Neural crest cell (in vitro differentiated cells): ENCODE measurements at places on chromosomes 7 and 10.
A peak's percentile ranks its signal among the peaks of the same experiment; 100 is the strongest.

GRCh38 chr7:603152-603951, 83.7 kb upstream of the PDGFA start:
- no peak for DNase-seq

GRCh38 chr7:129332254-129333035, 101.8 kb upstream of the STRIP2 start:
- DNase-seq: no peak

GRCh38 chr7:23909426-23909825, 199.4 kb downstream of the STK31 start:
- no peak for DNase-seq

DNA sequence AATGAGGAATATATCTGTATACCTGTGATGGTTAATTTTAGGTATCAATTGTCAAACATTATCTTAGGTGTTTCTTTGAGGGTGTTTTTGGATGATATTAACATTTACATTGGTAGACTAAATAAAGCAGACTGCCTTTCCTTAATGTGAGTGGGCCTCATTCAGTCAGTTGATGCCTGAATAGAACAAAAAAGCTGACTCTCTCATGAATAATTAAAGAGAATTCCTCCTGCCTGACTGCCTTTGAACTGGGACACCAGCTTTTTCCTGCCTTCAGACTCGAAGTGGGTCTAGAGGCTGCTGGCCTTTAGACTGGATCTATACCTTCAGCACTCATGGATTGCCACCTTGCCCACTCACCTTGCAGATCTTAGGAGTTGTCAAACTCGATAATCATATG, 117.9 kb upstream of the TMEM168 start:
- DNase-seq: no peak

- no peak for DNase-seq
Observed at GRCh38 chr10:62652114-62652513, 152.4 kb upstream of the ADO start.

- DNase-seq: no peak
Observed at GRCh38 chr10:48224979-48225560, 49.4 kb downstream of the FRMPD2 start.

- DNase-seq: no peak
Observed at GRCh38 chr10:130805635-130806030, 505.9 kb downstream of the TCERG1L start.

- no peak for DNase-seq
Observed at GRCh38 chr10:94193466-94193924, 169.2 kb downstream of the NOC3L start.

- no peak for DNase-seq
Observed at GRCh38 chr7:343227-343822, 53.4 kb downstream of the FOXL3 start.

GRCh38 chr7:5690931-5691473, 90.5 kb downstream of the RNF216 start:
- no peak for DNase-seq

DNA sequence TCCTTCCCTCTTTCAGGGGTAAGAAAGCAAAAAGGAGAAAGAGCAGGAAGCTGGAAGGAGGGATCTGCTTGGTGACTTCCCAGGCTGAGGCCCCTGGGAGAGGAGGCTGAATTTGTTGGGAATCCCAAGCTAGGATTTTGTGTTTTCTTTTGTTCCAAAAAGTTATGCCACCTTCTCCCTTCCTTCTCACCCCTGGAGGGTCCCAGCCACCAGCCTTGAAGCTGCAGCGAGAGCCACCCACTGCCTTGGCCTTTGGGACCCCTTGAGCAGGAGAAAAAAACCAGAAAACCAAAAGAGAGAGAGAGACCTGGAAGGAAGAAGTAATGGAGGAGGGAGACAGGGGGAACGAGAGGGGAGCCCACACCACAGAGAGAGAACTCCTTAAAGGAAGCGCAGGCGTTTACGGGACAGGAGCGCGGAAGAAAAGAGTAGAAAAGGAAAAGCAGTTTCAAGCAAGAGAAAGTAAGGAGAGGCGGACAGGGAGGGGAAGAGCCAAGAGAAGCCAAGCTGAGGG, 7.2 kb downstream of the VAX1 start:
- no peak for DNase-seq

DNA sequence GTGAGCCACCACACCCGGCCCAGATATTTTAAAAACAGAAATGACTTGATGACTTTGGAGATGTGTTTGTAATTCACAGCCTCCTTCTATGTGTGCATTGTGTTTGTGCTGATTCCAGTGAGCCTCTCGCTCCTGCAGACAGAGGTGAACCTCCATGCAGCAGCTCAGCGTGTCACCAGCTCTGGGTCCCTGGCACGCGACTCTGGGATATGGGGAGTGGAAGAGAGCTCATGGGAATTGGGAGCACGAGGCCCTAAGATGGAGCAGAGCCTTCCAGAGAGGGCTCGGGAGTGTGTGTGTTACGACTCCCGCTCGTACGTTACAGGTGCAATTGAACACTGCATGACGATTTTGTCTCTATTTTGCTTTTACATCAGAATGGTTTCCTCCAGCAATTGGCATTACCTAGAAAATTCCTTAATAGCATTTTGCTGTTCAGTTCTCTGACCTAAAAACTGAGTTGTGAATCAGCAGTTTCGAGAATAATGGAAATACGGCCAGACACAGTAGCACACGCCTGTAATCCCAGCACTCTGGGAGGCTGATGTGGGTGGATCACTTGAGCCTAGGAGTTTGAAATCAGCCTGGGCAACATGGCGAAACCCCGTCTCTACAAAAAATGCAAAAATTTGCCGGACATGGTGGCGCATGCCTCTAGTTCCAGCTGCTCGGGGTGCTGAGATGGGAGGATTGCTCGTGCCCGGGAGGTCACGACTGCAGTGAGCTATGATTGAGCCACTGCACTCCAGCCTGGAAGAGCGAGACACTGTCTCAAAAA, 204.6 kb downstream of the CUX1 start:
- no peak for DNase-seq

DNA sequence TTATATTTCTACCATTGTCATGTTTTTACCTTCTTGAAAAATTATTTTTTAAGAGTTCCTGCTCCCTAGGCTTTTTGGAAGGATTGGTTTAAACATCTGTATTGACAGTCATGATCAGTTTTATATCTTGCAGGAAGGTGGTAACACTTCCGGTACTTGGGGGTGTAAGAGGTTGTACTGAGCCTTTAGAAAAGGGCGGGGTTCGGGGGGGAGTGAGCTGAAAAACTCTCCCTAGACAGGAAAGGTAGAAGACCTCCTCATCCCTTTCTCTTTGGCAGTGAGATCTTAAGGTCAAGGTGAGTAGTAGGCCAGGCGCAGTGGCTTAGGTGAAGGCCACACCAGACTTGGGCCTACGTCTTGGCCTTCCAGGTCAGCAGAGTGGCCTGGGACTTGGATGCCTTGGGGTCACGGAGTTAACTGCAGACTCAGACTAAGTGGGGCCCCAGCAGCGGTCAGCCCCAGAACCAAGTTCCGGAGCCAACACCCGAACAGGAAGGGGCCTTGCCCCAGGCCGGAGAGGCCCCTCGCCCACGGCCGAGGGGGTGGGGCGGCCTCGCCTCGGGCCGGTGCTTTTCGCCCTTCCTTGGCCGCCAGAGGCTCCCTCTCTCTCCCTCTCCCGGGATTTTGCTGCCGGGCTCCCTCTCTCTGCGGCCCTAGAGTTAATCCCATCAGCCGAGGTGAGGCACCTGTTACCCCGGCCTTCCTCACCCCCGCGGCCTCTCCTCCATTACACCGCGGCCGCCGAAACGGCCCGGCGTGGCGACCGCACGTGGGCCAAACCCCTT, at the start of gene PPP1R9A:
Gene PPP1R9A (plus strand): TSS at position 569 of the 785 bp plus-strand sequence. CDS start 2,520 bp downstream, outside the sequence.
- no peak for DNase-seq

DNA sequence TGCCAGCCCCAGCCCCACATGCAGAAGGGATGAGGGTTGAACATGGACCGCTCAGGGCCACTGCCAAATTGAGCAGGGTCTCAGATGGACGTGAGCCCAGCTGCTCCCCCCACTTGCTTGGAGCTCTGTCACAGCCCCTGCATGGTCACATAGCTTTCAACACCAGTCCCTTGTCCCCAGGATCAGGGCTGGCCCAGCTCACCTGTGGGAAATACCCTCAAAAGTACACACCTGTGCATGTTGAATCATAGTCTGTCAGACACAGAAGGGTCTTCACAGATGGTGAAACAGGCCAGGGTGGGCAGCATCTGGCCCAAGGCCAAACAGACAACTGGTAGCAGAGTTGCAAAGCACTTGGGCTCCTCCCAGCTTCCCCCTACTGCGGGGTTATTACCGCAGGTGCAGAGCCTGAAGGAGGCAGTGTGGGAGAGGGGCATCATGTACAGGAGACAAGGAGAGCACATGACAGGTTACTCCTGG, 77.6 kb upstream of the UNC5B start:
- DNase-seq: no peak

DNA sequence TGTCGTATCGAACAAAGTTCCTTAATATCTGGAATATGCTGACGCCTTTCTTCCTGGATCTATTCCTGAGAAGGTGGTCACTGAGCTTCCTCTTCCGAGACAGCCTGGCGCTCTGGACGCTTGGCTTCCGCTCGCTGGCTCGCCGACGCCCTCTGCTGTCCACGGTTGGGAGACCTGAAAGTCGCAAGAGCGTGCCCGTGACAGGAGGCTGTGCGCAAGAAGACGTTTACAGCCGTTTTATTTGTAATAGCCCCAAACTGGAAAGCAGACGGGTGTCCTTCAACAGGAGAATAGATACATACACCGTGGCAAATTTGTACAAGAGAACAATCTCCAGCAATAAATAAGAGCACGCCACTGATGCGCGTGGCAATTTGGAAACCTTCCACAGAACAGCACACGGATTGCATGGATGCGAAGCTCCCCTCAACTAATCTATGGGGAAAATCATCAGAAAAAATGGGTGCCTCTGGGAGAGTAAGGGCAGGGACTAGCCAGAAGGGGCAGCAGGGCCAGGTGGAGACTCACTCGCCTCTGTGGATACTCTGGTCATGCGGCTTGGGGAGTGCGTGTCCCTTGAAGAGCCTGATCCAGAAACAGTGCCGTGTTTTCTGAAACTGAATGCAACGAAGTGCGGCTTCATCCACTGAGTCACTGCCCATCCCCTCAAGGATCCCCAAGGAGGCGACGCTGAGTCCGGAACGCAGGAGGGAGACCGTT, 41.5 kb upstream of the BNIP3 start:
- peak; percentile 87 for DNase-seq

DNA sequence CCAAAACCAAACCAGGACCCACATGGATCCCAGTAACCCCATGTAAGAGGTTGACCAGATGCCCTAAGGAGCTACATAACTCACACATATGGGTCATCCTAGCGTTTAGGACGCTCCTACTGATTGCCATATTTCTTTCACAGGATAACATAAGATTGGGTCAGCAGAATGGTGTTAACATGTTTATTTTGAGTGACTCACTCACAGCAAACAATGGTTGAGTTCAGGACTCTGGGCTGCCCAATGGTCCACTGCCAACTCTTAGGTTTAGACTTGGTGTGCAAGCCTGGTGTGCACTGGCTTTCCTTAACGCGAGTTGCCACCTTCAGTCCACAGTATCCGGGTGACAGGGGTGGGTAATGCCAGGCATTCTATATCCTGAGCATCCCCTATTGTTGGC, 211.5 kb downstream of the GPAM start:
- DNase-seq: no peak

DNA sequence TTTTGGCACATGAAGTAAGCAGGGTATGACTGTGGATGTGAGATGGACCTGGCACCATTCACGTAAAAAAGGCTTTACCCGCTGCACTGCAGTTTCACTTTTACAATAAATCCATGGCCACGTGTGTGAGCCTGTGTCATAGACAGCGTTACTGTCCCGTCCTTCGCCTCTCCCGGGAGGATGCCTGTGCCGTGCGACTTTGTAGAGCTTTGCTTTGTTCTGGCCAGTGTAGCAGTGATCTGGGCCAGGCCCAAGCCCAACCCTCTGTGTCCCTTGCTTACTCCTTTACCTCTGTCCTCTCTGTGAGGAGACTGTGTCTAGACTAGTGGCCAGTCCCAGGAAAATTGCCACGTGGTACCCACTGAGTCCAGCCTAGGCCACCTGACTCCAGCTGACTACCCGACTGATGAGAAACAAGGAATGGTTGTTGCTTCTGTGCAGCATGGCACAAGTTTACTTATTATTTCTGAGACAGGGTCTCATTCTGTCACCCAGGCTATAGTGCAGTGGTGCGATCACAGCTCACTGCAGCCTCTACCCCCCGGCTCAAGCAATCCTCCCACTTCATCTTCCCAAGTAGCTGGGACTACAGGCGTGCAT, 48.1 kb downstream of the JAKMIP3 start:
- DNase-seq: no peak

- DNase-seq: no peak
Observed at GRCh38 chr7:40850017-40850416, 715.2 kb downstream of the SUGCT start.

GRCh38 chr10:126425489-126426065, 37.3 kb upstream of the ADAM12 start:
- DNase-seq: no peak

DNA sequence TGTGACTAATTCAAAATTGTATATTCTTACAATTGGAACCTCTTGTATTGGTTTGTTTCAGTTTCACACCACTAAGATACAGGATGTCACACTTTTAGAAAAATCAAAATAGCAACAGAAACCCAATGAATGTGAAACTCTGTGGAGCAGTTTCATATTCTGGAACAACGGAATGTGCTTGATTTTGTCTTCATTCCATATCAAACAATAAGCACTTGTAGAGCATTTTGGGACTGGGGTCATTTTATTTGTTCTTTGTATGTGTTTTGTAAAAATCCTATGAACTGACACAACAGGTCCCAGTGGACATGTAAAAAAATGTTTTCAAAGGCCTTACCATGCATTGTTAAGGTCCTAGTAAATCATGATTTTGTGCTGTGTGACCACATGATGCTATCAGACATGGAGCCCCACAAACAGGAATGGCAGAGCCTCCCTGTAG, 123.1 kb downstream of the DKK1 start:
- no peak for DNase-seq

- DNase-seq: no peak
Observed at GRCh38 chr10:86263907-86264306, 102.7 kb downstream of the GRID1 start.

DNA sequence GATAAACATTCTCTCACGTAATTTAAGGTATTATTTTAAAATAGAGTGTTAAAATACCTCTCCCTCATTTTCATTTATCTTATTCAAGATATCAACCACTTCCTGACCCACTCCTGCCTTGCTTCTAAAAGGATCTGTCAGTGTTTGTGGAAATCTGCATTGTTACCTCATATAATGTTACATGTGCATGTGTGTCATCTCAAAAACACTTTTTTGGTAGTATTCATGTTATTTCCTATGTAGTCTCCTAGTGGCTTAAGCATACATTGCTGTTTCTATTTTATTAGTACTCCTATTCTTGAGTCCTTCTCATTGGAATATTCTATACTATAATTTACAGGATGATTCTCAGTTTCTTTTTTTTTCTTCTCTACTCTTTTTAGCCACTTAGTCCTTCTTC, 1360.7 kb upstream of the CELF2 start:
- DNase-seq: no peak

GRCh38 chr10:26843736-26844135, 17.0 kb downstream of the ABI1 start:
- no peak for DNase-seq

GRCh38 chr10:92747600-92747999, 57.8 kb downstream of the HHEX start:
- DNase-seq: no peak

DNA sequence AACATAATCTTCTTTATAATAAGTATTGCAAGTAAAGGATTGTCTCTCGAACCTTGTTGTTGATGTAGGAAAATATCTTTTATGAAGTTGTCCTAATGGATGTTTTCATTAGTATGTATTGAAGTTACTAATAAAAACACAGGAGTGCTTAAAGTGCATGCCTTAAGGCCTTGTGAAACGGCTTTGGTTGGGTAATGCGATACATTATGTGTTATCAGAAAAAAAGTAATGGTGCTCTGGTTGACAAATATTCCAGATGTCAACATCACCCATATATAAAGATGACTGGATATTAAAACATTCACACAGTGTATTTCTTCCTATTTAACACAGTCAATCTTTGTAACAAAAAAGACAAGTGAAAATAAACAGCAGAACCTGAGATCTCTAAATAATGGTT, 310.7 kb downstream of the PRKG1 start:
- DNase-seq: no peak
